HS-27A (cell line): ENCODE measurements at places on chromosomes 4 and X.

GRCh38 chr4:147776716-147777115 lies 44.8 kb downstream of the ARHGAP10 start:
- no peak for DNase-seq

- no peak for DNase-seq
These were observed 35.3 kb downstream of the BOD1L1 start for GRCh38 chr4:13592220-13592619.

GRCh38 chrX:70176938-70177533 lies at the start of gene DGAT2L6:
Gene DGAT2L6 (plus strand): TSS chrX:70177483. CDS start chrX:70177583, 100 bp downstream.
- DNase-seq, result no peak

DNA sequence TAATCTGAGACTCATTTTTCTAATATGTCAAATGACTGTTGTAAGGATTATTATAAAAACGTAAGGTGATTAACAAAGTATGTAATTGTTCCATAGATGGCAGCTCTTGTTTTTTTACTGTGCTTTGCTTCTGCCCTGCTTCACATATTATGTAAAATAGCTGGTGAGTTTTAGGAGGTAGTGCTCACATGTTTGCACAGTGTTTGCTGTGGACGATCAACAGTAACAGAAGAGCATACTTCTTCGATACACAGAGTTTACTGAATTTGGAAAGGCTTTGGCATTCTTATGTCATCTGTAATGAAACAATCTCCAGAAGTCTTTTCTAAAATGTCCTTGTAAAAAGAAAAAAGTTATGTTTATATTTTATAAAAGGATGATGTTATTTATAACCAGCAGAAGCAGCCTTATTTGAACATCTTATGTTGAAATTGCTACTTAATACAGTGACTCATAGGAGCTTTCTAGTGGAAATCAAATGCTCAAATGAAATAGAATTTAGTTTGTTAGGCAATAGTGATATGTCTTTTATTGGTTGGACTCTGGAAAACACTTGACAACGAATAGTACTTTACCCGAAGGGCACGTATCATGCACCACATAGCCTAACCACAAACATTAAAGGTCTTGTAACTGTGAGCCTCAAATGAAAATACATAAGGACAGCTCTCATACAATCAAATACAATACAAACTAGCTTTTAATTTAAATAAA lies 1.9 kb upstream of the MTTP start:
- DNase-seq, result no peak

DNA sequence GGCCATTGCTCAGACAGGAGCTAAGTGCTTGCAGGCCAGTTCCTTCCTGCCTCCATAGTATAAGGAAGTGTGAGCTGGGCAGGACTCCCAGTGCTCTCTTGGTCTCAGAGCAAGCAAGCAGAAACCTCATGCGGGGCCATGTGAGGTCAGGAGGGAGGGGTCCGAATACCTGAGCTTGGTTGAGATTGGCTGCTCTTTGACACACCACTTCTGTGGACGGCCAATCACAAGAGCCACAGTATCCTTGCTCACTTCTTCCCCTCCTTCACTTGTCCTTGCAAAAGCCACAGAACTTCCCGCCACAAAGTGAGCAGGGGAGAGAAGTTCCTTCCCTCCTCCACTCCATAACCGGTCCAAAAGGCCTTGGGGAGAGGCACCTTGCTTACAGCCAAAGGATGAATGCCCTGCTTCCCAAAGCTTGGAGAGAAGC lies 56.7 kb downstream of the PRPS1 start:
- no peak for DNase-seq

- no peak for DNase-seq
These were observed 821 bp downstream of the CXCL8 start for GRCh38 chr4:73741031-73741749.

- DNase-seq, result no peak
These were observed 452.7 kb downstream of the NLGN4X start for GRCh38 chrX:5775846-5776430.

GRCh38 chr4:108097990-108098553 lies 70.7 kb downstream of the LEF1 start:
- DNase-seq, result no peak

- DNase-seq, result no peak
These were observed 268.4 kb downstream of the DCTD start for GRCh38 chr4:182648766-182649165.

- DNase-seq, result no peak
These were observed 13.1 kb upstream of the PARM1 start for GRCh38 chr4:74919783-74920182.

DNA sequence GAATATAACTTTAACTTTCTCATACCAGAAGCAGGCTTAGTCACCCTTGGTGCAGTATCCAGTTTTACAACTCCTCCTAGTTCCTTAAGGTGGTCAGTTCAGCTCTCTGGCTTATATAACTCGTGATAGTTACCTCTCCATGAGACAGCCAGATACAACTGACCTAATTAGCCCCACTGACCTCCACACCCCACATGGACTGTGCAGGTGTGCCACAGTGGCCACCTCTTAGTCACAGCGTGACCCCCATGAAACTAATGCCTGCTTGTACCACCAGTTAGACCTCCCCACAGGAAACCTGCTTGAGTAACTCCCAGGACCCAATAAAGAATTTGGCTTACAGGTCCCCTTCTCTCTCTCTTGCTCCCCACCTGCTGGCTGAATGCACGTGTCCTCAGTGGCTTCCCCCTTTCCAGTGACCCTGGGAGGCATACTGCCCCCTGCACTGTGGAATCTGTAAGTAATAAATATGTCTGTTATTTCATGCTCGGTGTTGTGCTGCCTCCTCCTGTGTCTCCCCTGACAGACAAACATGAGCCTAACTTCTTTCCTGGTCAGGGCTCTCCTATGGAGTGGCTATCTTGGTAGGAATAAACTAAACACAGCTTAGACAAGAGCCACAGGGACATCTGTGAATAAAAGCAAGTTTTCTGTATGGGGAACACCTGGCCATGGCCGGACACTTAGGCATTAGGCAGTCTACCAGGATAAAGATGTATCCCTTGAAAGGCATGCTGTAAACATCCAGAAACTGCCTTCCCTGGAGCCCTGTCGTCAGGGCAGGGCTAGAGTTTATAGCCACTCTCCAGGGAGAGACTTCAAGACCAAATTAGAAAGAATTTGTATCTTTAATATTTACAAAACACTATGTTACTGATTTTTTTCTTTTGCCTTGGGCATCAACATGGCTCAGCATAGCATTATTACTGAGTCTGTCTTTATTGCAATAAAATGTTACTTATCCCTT lies 209.7 kb upstream of the BOD1L1 start:
- no peak for DNase-seq

- DNase-seq, result no peak
These were observed 220.0 kb downstream of the NWD2 start for GRCh38 chr4:37464373-37465128.

DNA sequence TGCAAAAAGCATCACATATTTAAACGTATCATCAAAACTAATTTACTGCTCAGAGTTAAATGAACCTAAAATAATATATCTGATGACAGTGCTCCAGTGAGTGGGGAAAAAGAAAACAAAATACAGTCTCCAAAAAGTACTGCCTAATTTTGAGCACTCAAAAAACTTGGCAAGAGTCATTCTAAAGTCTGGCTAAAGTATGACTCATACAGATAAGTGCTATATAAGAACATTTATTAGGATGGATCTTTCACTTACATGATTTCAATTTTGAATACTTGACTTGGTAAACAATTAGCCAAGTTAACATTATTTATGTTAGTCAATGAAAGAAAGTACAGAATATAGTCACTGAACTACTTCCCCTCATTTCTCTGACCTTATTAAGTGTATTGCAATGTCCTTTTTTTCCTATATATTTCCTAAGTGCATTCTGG lies 27.2 kb downstream of the FBXO8 start:
- no peak for DNase-seq

DNA sequence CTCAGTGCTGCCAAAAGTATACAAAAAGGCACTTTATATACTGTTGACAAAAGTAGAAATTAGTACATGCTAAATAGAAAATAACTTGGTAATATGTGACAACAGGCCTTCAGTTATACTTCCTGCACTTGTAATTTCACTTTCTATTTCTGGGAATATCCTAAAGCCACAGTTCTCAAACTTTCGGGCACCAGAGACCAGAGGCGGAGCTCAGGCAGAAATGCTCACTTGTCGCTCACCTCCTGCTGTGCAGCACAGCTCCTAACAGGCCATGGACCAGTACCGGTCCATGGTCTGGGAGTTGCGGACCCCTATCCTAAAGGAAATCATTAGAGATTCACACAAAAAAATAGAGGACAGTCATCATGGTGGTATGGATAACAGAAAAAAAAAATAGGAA lies 25.7 kb downstream of the ACSL4 start:
- DNase-seq, result no peak

GRCh38 chrX:29297171-29297800 lies 710.0 kb downstream of the IL1RAPL1 start:
- no peak for DNase-seq

GRCh38 chrX:32572644-32573043 lies 638.7 kb downstream of the DMD start:
- no peak for DNase-seq

- no peak for DNase-seq
These were observed 30.7 kb downstream of the TSC22D3 start for GRCh38 chrX:107744868-107745267.

- no peak for DNase-seq
These were observed at the start of gene MYOZ2 for GRCh38 chr4:119135721-119136121. Gene MYOZ2 (plus strand): TSS chr4:119135832. CDS start chr4:119136526, 694 bp downstream.

DNA sequence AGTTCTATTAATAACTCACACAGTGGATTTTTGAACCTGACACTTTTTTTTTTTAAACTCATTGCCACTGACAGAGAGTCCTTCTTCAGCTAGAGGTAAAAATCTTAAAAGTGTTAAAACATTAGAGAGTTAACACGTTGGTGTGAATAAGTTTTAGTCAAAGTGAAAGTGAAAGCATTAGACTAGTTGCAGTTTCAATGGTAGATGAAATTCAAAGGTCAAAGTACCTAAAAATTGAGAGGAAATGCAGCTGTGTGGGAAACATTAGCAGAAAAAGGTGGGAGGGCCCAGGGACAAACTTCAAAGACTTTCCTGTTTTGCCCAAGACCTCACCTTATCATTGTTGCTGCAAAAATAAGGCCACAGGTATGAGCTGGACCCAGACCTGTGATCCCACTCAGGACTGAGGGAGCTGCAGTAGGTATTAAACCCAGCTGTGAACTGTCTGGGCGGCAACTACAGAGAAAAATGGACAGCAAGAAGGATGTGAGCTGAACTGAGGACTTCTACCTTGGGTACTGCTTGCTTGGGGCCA lies 17.6 kb upstream of the GABRA4 start:
- DNase-seq, result no peak

- no peak for DNase-seq
These were observed 6.7 kb upstream of the UCP1 start for GRCh38 chr4:140575489-140575888.

DNA sequence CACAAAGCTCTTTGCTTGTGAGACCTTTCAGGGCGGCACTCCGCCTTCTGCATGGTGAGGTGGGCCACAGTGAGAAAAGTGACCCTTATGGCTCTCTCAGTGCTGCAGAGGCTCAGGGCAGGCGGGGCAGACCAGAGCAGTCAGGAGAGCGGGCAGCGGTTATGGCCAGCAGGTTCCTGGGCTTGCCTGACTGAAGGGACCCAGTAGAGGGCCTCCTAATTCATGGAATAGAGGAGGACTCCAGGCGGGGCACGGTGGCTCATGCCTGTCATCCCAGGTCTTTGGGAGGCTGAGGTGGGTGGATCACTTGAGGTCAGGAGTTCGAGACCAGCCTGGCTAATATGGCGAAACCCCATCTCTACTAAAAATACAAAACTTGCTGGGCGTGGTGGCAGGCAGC lies 91.4 kb downstream of the CLNK start:
- no peak for DNase-seq

DNA sequence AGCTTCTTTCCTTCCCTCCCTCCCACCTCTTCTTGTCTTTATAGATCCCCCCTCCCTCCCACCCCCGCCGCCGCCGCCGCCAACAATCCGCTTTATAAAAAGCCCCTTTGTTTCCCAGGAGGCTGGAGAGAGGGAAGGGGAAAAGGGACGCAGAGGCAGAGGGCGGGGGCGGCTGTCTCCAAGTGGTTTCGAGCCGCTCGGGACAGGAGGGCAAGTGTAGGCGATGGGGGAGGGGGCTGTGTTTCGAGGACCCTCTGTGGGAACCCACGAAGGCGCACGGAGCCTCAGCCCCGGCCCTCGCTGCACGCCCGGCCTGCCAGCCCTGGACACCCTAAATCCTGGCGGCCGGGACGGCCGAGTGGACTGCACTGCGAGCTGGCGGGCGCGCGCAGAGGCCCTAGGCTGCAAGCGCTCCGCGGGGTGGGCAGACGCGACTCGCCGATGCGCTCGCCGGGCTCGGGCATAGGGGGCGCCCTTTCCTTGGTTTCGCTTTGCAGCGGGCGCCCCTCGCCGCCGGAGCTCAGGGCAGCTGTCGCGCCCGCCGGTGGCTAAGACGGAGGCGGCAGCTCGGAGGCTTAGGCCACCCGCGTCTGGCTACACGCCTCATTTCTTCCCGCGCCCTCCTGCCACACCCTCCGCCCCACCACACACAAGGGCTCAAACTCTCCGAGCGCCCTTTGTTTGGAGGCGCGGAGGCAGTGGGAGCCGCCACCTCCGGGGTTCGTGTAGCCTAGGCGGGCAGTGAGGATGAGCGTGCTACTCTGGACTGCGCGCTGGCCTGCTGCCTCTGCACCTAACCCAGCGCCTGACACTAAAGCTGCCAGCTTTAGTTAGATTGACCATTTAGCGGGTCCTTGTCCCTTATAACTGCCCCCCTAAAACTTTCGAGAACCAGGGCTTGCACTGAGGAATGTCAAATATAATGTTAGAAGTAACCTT lies 2.2 kb downstream of the MAMLD1 start:
- no peak for DNase-seq

- DNase-seq, result no peak
These were observed 89.4 kb upstream of the DKK2 start for GRCh38 chr4:107125496-107125895.

DNA sequence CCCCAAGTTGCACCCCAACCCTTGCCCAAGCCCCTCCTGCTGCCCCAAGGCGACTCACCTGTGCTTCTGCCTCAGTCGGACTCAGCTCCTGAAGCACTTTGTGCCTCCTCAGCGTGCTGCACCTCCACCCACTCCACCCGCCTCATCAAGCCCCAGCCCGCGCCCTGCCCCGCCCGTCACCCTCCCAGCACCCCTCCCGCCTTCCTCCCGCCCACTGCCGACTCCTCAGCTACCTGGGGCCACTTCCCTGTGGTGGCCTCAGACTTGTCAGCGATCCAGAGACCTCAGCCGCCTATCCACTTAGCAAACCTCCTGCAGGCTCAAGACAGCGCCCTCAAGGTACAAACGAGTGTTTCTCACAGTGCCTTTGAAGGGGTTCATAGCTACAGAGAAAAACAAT lies 19.6 kb upstream of the IQCM start:
- no peak for DNase-seq

DNA sequence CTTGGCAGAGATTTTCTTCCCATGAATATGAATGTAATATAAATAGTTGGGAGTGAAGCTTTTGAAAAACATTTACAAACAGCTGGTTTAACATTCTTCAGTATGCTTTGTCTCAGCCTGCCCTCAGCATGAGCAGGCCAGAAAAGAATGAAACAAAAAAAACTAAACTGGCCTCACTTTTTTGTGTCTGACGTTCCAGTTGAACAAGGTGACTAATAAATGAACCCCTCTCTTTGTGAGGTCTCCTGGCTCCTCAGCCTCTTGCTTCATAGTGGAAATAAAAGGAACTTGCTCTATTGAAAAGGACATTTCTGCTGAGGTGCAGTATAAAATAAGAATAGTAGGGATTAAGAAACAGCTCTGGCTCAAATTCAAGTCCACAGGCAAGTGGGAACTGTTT lies 9.4 kb downstream of the CHST7 start:
- DNase-seq, result peak; percentile 50

GRCh38 chr4:113169368-113169767 lies 119.9 kb downstream of the ANK2 start:
- peak; percentile 15 for DNase-seq

- DNase-seq, result no peak
These were observed 86.8 kb upstream of the FAM241A start for GRCh38 chr4:112058433-112058832.
